ENCODE measurements at places on chromosomes 6 and 20.

GRCh38 chr6:6758915-6759654 is 170.6 kb downstream of the LY86 start:
- peak; percentile 75 for DNase-seq

DNA sequence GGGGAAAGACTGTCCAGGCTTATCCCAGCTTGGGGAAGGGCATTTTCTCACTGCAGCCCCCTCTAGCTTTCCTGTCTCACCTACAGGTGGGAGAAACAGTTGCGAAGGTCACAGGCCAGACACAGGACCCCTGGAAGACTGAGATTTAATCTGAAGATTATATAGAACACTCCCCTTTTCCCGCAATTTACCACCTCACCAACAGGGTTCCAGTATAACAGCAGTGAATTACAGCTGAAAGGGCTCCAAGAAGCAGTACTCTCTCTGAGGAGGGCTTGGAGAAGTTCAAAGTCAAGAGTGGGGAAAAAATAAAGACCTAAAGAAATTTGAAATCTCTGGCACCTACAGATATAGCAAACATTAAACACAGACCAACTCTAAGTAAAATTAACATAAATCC is 111.9 kb downstream of the ANKRD60 start:
- no peak for DNase-seq

- DNase-seq: no peak
These were observed 109.3 kb downstream of the HACE1 start for GRCh38 chr6:104750449-104750848.

GRCh38 chr20:15674253-15675060 is 898.8 kb downstream of the KIF16B start:
- no peak for DNase-seq

DNA sequence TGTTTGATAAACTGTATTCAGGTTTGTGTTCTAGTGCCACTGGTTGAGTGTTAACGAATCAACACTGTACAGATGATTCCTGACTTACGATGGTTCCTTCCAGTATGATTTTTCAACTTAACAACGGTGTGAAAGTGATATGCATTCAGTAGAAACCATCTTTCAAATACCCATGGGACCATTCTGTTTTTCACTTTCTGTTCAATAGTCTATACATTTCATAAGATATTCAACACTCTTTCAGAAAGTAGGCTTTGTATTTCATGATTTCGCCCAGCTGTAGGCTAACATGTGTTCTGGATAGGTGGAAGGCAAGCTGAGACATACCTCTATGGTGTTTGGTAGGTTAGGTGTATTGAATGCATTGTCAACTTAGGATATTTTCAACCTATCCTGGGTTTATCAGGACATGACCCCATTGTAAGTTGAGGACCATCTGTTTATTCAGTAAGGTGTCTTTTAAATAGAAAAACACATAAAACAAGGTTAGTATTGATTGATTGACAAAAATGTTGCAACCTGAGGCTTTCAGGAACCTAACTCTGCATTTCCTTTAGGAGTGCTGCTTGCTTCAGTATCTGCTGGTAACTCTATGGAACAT is 32.3 kb downstream of the SYNJ2 start:
- DNase-seq: no peak

GRCh38 chr6:166411721-166412151 is 29.0 kb upstream of the MPC1 start:
- no peak for DNase-seq

DNA sequence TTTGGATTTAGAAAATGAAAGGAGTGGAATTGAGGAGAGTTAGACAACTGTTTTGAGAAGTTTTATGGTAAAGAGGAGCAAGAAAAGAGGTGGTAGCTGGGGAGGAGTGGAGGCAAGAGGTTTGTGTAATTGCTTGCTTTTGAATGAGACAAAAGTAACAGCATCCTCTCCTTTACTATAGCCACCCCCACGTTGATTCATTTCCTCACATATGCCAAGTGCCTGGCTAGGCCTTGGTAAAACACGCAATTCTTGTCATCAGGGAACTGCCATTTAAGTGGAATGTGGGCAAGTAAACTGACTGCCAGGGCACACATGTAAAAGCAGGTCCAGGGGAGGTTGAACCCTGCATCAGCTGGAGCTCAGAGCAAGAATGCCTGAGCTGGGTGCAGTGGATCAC is 4.1 kb downstream of the MTRES1 start:
- DNase-seq: no peak

DNA sequence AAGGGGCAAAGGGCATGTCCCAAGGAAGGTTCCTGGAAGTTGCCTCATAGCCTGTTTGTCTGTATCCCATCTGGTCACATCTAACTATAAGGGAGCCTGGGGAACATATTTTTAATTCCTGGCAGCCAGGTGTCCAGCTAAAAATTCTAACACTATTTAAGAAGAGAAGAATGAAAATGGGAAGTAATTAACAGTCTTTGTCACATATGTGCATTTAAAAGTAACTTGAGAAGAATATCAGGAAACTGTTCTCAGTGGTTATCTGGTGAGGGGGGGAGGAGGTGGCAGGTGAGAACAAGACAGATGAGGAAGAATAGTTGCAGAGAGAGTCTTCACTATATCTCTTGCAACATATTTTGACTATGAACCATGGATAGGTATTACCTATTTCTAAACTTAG is 75.5 kb upstream of the ELOVL5 start:
- DNase-seq: no peak

DNA sequence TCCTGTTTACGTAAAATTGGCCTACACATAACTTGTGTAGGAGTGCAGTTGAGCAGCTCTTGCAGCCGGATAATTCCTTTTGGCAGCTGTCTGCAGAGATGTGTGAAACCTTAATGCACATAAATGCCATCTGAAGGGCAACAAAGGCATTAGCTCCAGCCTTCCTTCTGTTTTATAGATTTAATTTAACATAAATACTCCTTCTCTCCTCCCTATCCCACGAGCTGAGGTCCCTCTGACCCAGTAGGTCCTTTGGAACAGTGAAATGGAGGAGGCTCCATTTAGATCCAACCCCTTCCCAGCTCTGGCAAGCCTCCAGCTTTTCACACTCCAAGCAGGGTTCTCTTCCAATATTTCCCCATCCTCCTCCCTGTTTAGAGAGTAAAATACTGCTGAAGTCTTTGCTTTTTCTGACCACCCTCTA is 6.5 kb downstream of the PLEKHG1 start:
- DNase-seq: no peak
